ENCODE measurements at places on chromosomes 1 and 21. TPM values are rescaled to one million over a fixed set of nuclear protein-coding genes. Genes with fewer than 3 reads are reported as not detected.

BCAN gene
- total RNA-seq: 0.21 TPM

CELA2A gene
- total RNA-seq: not detected

IFI44L gene
- not detected for total RNA-seq

ZNF593OS gene
- total RNA-seq: not detected

PTPRC gene
- not detected for total RNA-seq

ADAMTSL4 gene
- total RNA-seq: 7.2 TPM

ALPL gene
- 0.24 TPM for total RNA-seq

OR2M3 gene
- not detected for total RNA-seq

RNU1-3 gene
- not detected for total RNA-seq

C4BPB gene
- 2.2 TPM for total RNA-seq

CFHR3 gene
- total RNA-seq: 0.20 TPM

PRAMEF17 gene
- total RNA-seq: not detected

ETNK2 gene
- total RNA-seq: 5.6 TPM

CD5L gene
- total RNA-seq: not detected

FAF1 gene
- total RNA-seq: 39.9 TPM

CYP4A11 gene
- total RNA-seq: not detected

AADACL3 gene
- total RNA-seq: not detected

C1orf141 gene
- total RNA-seq: not detected

LEMD1 gene
- not detected for total RNA-seq

PLA2G2D gene
- total RNA-seq: not detected

PTGS2 gene
- total RNA-seq: 7.3 TPM

CHRM3 gene
- 0.16 TPM for total RNA-seq

TM2D1 gene
- total RNA-seq: 19.0 TPM

OR2L2 gene
- total RNA-seq: not detected

KCNA2 gene
- 0.01 TPM for total RNA-seq

RNU1-4 gene
- total RNA-seq: not detected

PER3 gene
- 0.85 TPM for total RNA-seq

RNU1-1 gene
- total RNA-seq: not detected

CDK18 gene
- total RNA-seq: 1.1 TPM

MLLT11 gene
- total RNA-seq: 14.6 TPM

MX2 gene
- total RNA-seq: not detected

DDR2 gene
- 0.38 TPM for total RNA-seq

CEP170 gene
- total RNA-seq: 26.6 TPM

GPR25 gene
- total RNA-seq: not detected

VTCN1 gene
- total RNA-seq: not detected

FCMR gene
- 3.9 TPM for total RNA-seq

ANXA9 gene
- 1.00 TPM for total RNA-seq

TINAGL1 gene
- total RNA-seq: 0.51 TPM

RNF186 gene
- total RNA-seq: not detected

MAST2 gene
- 18.7 TPM for total RNA-seq

IL19 gene
- total RNA-seq: not detected

KCNE2 gene
- not detected for total RNA-seq

HMGCS2 gene
- not detected for total RNA-seq

PADI4 gene
- not detected for total RNA-seq

RASSF5 gene
- total RNA-seq: 1.1 TPM

PLCH2 gene
- total RNA-seq: 0.28 TPM

PTPN22 gene
- not detected for total RNA-seq

MIXL1 gene
- not detected for total RNA-seq

MYOC gene
- not detected for total RNA-seq

SIPA1L2 gene
- total RNA-seq: 7.6 TPM

RAB3B gene
- 6.0 TPM for total RNA-seq

PRELP gene
- not detected for total RNA-seq

Data from A549 treated with GW870086 at 1 μM for 4 hours (cell line).